Muscle of leg (tissue), 16 donors: ENCODE measurements at places on chromosomes 7 and 10.

DNA sequence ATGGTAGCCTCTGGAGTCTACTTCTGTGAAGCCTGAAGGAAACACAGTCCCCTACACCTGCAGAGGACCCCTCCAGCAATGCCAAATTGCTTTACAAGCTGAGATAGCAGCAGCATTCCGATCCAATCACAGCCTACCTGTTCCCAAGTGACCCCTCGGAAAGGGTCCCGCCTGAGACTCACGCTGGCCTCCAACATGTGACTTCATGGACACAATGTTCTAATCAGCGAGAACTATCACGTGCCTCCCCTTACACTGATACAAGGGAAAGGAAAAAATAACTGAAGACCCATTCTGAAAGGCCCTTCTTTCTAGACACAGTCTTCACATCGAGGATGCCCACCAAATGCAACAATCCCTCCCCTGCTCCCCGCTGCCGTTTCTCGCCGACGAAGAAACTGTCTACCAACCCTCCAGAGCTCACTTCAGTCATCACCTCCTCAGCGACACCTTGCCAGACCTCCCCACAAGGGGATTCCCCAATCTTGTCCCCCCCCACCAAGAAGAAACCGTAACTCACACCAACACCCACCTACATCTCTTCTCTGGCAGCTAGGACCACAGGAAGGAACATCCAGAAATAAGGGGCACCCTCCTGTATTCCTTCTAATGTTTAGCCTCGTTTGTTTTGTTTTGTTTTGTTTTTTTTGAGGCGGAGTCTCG is 1.8 kb downstream of the SNX8 start:
- no peak for DNase-seq
- H3K27me3 ChIP-seq, result no peaks in the 10 kb centered on the region
- H3K4me1 ChIP-seq, result peaks cover 11% of the 10 kb centered on the region
- H3K4me3 ChIP-seq, result no peak overlapping the region

GRCh38 chr10:99532687-99533495 is at the start of gene NKX2-3:
NKX2-3 (plus strand) TSS chr10:99532942; CDS start chr10:99533132, 190 bp downstream.
- peaks cover 88% of the 10 kb centered on the region for H3K27me3 ChIP-seq
- H3K4me1 ChIP-seq, result peaks cover 37% of the 10 kb centered on the region
- peak within 1 kb of the TSS; percentile 28 for H3K4me3 ChIP-seq

DNA sequence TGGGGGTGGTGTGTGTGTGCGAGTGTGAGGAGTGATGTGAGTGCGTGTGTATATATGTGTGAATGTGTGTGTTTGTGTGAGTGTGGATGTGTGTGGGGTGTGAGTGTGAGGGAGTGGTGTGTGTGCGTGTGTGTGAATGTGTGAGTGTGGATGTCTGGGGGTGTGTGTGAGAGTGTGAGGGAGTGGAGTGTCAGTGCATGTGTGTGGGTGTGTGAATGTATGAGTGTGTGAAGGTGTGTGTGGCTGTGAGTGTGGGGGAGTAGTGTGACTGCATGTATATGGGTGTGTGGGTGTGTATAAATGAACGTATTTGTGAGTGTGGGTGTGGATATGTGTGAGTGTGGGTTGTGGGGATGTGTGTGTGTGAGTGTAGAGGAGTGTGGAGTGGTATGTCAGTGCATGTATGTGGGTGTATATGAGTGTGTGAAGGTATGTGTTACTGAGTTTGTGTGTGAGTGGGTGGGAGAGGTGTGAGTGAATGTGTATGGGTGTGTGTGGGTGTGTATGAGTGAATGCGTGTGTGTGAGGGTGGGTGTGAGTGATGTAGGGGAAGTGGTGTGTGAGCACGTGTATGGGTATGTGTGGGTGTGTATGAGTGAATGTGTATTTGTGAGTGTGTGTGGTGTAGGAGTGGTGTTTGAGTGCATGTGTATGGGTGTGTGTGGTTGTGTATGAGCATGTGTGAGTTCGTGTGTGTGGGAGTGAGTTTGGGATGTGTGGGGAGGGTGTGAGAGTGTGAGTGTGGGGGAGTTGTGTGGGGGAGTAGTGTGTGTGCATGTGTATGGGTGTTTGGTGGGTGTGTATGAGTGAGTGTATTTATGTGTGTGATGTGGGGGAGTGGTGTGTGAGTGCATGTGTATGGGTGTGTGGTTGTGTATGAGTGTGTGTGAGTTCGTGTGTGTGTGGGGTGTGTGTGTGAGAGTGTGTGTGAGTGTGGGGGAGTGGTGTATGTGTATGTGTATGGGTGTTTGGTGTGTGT is 28.5 kb upstream of the NUB1 start:
- H3K4me3 ChIP-seq, result no peak overlapping the region
- no peak for DNase-seq
- no peaks in the 10 kb centered on the region for H3K36me3 ChIP-seq
- no peak overlapping the region for H3K27ac ChIP-seq

GRCh38 chr7:47378728-47379395 is 203.0 kb downstream of the TNS3 start:
- no peak overlapping the region for H3K27ac ChIP-seq
- no peak for DNase-seq
- H3K27me3 ChIP-seq, result no peaks in the 10 kb centered on the region
- no peaks in the 10 kb centered on the region for H3K36me3 ChIP-seq
- peaks cover 39% of the 10 kb centered on the region for H3K4me1 ChIP-seq

DNA sequence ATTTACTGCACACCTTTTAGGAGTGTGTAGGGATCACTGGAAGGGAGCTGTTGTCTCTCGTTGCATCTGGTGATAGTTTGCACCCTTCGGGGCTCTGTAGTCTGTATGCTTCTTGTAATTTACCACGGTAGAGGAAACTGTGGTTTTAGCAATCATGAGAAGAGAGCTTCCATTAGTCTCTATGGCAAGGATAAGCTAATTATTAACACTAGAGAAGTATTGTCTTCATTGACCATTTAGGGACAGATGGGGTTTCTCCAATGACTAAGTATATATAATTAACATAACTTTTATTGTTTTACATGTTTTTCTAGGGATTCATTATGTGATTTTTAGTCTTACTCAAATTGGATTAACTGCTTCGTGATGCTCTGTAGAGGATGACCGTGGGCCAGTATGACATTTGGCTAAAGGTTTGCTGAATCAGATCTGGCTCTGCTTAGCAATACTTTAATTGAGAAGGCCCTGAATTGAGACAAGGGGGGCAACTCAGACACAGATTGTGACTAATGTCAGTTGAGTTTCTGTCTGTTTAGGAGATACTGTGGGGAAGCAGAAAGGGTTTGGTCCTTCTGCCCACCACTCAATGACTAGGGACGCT is 8.7 kb downstream of the SLC18A2 start:
- no peak for DNase-seq
- no peaks in the 10 kb centered on the region for H3K4me1 ChIP-seq
- no peak overlapping the region for H3K4me3 ChIP-seq
- H3K36me3 ChIP-seq, result no peaks in the 10 kb centered on the region
- H3K27me3 ChIP-seq, result peaks cover 22% of the 10 kb centered on the region

DNA sequence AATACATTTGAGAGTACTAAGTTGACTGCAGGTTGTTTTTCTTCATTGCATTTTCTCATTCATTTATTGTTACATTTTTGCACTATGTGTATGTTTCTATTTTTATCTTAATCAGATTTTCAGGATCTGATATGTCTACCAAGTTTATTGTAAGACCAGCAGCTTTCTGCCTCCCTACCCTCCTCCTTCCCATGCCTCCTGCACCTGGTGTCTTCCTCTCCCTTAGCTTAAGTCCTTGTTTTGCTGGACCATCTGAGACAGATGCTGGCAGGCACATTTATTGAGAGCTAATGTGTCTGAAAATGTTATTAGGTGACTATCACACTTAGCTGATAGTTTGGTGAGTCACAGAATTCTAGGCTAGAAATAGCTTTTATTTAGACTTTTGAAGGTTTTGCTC is 79.6 kb downstream of the ANLN start:
- H3K4me3 ChIP-seq, result no peak overlapping the region
- no peaks in the 10 kb centered on the region for H3K27me3 ChIP-seq
- H3K4me1 ChIP-seq, result no peaks in the 10 kb centered on the region
- no peak for DNase-seq
- H3K27ac ChIP-seq, result no peak overlapping the region
